ENCODE measurements at places on chromosomes 3 and 15.

DNA sequence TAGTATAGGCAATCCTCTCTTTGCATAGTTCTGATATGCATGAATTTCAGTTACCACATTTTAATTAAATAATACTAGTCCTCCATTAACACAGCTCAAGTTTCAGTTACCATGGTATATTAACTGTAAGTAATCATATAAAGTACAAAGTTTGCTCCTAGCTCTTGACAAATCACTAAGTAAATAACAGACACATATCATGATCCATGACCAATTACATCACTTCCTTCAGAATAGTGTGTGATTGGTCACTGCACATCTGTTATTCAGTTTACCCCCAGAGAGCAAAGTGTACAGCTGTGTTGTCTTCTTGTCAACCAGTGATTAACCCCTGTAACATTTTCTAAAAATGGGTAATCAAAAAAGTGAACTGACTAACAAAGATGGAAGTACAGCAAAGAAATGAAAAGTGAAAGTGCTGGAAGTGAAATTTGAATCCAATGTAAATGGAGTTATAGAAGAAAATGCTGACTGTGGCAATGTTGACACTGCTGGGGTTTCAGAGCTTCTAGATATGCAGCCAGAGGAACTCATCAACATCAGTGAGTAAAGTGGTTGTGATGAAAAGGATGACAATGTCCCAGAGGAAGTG, 30.2 kb upstream of the LEKR1 start:
- DNase-seq = no peak

DNA sequence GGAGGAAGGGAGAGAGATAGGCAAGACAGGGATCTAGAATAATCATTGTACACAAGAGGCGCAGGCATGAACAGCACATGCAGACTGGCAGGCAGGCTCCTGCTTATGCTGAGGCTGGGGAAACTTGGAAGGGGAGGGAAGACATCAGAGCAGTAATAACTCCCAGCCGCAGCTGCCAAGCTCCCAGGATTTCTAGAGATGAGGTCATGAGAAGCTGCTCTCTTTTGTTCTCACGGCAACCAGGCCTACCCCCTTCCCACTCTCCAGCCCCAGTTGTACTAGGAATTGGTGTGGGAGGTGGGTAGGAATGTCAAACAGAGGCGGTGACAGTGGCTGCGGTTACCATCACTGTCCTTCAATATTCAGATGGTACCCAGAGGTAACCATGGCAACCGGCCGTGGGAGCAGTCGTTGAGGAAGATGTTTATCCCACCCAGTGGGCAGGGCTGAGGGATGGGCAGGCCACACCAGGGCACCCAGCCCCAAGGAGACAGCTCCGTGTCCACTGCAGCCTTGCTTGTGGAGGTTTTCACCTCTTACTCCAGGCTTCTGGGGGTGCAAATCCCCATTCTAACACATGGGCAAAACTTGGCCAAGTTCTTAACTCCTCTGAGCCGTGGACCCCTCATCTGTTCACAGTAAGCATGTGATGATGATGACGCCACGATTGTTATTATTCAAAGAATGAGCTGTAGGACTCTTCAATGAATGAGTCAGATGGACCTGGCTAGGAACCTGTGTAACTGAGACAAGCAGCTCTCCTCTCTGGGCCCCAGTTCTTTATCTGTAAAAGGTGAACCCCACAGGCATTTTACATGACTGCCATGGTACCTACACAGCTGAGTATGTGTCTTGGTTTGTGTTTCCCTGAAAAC, 360.8 kb upstream of the PROK2 start:
- peak; percentile 2 for DNase-seq

DNA sequence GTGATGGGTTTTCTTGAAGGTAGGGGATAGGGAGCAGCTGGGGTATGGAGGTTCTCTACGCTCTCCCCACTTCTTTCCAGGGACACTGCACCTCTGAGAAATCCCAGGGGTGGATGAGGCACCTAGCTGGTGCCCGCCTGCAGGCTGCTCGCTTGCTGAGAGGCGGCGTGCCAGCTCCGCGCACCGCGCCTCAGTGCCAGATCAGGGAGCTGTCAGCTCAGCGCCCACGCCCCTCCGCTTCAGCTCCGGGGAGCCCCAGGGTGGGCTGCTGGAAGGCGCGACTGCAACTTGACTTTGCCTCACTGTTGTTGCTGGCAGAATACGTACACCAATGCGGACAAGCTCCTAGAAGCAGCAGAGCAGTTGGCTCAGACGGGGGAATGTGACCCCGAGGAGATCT, 345.7 kb upstream of the UMPS start:
- DNase-seq = no peak

DNA sequence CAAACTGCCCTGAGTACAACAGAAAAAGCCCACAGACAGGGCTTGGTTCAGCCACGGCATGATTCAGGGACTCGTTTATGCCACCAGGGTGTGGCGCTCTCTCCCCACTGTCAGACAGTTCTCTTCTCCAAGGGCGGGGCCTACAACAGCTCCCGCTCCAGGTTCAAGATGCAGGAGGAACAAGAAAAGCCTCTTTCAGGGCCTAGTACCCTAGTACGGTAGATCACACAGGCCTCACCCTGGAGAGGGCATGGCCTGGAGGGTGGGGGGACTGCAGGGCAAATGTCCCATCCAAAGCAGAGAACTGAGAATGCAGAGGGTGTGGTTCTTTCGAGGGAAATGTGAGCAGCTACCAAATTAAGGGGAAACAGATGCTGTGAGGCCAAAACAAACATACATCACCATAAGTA, 12.0 kb downstream of the MESD start:
- DNase-seq = no peak

GRCh38 chr3:43279532-43279931, 6.8 kb upstream of the SNRK start:
- no peak for DNase-seq

DNA sequence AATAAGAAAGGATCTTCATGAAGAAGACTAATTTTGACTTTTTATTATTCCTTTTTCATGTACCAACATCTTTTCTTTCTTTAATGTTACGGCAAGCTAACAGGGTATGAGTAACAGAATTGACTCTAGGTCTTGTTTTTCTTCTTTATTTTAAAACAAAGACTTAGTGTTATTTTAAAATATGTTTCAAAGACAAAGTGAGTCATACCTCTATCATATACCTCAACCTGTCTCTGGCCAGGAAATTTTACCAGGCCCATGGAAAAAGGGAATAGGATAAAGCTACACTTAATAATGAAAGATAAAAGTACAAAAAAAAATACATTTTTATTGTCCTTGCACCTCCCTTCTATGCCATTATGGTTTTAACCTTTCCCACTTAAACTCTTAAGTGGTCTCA, 57.4 kb downstream of the ZNF148 start:
- DNase-seq = peak; percentile 75

DNA sequence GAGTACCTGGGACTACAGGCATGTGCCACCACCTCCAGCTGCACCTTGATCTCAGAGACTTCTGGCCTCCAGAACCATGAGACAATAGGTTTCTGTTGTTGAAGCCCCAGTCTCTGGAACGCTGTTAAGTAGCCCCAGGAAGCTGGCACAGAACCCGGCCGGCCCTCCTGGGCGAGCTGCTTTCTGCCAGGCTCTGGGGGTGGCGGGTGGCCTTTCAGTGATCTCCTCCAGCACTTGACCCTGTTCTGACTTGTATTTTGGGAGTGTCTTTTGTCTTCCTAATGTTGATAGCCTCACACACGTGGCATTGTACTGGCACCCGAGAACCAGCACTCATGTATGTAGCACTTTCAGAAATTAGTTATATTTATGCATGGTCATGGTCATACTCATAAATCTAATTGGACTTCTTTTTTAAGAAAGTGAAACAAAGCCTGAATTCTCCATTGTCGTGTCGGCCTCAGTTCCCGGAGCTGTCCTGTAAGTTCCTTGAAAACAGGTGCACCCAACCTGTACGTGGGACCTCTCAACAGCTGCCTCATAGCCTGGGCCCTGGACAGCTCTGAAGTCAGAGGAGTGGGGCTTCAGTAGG, 74.0 kb downstream of the TFRC start:
- DNase-seq = no peak

- DNase-seq = no peak
Observed at GRCh38 chr15:29449136-29449535, 179.5 kb upstream of the NSMCE3 start.

DNA sequence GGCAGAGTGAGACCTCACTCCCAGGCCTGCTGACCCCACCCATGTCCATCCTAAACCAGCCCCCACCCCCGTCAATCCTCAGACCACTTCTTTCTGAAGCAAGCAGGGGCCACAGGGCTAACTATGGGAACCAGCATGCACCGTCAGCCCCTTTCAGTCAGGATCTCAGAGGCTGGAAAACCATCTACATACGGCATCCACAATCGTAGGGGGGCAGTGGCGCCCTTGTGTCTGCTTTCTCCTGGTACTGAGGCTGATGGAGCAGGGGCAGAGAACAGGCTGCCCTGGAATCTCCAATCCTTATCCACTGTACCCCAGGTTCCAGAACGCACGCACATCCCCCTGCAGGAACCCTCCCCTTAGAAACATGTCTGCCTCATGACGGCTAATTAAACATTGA, 56.6 kb downstream of the XXYLT1 start:
- no peak for DNase-seq

- no peak for DNase-seq
Observed at GRCh38 chr3:148866261-148866660, 1.2 kb downstream of the CPA3 start.

DNA sequence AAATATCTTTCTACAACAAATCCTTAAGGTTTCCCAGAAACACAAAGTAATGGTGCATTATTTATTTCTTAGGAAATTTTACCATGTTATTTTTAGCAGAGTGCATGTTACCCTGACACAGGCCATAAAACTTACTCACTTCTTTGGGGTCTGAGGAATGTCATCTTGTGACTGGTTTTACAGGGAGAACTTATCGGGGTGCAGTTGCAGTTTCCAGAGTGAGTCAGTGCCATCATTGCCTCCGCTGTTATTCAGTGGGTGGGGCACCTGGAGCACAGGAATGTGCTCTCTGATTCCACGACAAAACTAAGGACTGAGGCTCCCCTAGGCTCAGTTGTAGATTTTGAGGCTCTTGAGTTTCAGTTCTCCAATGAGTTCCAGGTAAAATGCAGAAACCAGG, 11.1 kb upstream of the GREM1 start:
- peak; percentile 65 for DNase-seq

GRCh38 chr15:44295750-44296431, 7.4 kb downstream of the GOLM2 start:
- DNase-seq = no peak

- no peak for DNase-seq
Observed at GRCh38 chr3:193132964-193133363, 108.1 kb upstream of the PLAAT1 start.

DNA sequence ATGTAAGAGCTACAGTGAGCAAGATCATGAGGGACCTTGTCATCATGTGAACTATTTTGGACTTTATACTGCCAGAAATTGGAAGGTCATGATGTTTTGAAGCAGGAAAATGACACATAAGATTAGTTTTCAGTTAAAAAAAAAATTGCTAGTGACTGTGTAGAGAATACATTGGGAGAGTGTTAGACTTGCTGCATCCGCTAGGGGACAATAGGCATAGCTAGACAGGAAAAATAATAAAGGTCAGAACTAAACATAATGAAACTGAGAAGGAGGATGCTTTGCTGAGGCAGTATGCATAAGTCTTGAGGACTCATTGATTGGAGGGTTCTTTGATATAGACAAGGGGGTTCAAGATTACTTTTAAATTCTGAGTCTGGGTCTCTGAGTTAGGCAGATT, 275.8 kb upstream of the KCNH8 start:
- no peak for DNase-seq

DNA sequence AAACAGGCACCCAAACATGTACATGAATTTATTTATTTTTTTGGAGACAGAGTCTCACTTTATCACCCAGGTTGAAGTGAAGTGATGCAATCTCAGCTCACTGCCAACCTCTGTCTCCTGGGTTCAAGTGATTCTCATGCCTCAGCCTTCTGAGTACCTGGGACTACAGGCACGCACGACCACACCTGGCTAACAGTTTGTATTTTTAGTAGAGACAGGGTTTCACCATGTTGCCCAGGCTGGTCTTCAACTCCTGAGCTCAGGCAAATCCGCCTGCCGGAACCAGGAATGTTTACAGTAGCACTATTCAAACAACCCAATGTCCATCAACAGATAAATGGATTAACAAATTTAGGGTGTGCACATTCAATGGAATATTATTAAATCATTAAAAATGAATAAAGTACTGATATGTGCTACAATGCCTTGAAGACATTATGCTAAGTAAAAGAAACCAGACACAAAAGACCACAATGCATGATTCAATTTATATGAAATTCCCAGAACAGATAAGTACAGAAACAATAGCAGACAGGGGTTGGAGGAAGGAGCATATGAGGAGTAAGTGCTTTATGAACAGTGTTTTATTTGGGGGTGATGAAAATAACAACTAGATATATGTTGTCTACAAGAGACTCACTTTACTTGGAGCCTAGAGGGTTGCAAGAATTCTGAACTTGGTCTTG, 1.3 kb downstream of the LEO1 start:
- DNase-seq = no peak

DNA sequence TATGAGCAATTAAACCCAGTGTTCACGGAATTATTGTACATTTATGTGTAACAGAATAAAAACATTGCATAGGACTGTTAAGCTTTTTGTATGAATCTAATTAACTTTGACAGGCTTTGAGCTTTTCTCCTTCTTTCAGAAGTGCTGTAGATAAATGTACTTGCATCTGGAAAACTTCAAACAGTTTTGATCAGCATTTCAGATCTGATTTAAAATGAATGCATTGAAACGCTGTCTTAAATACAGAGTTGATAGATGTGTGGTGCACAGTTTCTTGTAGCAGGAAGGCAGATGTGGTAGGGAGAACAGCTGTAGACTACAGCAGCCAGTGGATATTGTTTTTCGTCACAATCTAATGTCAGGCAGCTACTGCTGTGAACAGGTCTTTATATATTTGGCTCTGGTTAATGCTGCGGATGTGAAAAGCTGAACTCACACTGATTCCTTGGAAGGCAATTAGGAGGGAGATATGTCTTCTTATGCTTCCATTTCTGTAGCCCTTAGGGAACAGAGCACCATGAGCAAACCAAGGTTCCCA, 193.8 kb upstream of the GOLIM4 start:
- DNase-seq = no peak

GRCh38 chr3:15815696-15816095, 17.9 kb upstream of the ANKRD28 start:
- DNase-seq = peak; percentile 41

- no peak for DNase-seq
Observed at GRCh38 chr15:69417581-69417980, 3.4 kb downstream of the KIF23 start.

DNA sequence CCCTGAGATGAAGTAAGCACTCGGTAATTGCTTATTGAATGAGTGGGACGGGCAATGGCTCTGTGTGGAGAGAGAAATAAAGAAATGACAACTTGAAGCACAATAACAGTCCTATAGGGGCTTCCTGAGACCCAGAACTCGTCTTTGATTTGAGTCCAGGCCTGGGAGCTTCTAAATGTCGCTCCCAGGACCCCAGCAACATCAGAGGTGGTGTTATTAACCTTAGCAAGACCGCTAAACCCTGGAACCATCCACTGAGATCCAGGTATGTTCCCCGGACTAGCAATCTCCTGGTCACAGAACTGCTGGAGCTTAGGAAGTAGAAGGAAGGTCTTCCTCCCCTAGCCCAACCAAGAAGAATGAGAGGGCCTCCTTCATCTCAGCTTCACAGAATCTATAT, 160.0 kb downstream of the MINAR1 start:
- no peak for DNase-seq

Measured in mammary epithelial cell (primary cell).